ENCODE measurements at places on chromosomes 4 and X.

GRCh38 chr4:74431113-74431826 lies 13.7 kb upstream of the AREG start:
- no peak for DNase-seq

- DNase-seq: no peak
Measured at GRCh38 chr4:22874334-22874912, 181.7 kb downstream of the GBA3 start.

DNA sequence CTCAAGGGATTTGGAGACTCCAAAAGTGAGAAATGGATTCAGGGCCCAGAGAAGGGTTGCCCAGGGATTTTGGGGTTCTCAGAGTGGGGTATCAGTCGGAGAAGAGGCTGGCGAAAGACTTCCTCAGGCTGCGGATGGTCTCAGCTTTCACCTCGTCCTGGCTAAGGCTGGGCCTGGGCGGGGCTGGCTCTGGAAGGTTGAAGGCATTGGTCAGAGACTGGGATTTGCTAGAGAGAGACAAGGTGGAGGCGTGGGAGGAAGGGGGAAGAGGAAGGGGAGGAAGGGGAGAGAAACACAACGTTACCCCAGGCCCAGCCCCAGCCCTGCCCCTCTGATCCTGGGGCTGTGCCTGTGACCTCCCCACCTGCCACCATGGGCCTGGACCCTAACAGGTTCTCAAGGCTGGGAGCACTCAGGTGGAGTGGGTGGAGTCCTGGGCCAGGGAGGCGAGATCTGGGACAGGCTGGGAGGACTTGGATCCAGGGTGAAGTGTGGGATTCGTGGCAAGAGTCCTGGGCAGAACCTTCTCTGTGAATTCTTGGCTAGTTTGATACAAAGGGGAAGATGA lies 9.4 kb upstream of the TIMP1 start:
- DNase-seq: no peak

DNA sequence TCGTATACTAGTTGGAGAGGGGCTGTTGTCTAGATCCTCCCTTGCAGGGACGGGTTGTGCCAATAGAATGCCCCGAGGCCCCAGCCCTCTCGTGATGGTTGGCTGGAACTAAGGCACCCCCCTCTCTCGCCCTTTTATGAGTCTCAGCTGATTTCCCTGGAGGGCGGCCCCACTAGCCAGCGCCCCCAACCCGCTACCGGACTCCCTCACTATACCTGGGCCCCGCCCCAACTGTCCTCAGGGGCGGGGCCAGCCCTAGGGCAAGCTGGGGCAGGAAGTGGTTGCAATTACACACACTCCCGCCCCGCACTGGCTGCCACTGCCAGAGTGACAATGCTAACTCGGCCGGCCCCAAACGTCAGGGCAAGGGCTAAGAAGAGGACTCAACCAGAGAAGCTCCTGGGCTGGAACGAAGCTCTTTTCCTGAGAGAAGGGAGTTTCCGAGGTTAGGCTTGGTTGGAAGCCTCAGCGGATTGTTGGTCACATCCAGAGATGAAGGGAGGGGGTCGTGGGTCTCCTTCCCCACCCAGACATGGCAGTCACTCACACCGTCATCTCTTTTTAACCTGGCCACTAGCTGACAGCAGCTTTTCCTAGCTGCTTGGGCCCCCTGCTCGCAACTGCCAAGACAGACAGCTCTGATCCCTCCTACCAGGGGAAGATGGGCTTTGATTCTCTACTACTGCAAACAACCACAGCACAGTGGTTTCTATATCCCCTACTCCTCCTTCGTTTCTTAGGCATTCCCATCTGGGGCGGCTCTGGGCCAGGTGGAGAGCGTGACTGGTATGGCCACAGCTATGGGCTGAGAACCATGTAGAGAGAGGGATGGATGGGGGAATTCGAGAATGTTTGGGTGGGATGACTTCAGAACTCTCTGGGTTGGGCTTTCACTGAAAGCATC lies 21.0 kb upstream of the BCORL1 start:
- DNase-seq: no peak

- no peak for DNase-seq
Measured at GRCh38 chr4:836750-837301, 10.9 kb upstream of the CPLX1 start.

- DNase-seq: peak; percentile 63
Measured at GRCh38 chr4:185227713-185228278, 18.4 kb downstream of the SNX25 start.

- DNase-seq: no peak
Measured at GRCh38 chr4:77197361-77197760, 40.4 kb downstream of the CCNG2 start.

DNA sequence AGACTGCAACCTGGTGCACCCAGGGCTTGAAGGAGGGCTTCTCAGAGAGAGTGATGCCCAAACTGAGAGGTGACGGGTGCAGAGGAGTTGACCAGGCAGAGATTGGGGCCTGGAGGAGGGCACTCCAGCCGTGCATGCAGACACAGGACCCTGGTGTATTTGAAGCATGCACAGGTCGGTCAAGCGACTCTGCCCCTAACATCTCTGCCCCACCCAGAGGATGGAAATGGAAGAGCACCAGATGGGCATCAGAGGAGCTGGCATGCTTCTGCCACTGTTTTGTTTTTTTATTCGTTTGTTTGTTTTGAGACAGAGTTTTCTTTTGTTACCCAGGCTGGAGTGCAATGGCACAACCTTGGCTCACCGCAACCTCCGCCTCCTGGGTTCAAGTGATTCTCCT lies 320.9 kb downstream of the EVC2 start:
- DNase-seq: no peak

DNA sequence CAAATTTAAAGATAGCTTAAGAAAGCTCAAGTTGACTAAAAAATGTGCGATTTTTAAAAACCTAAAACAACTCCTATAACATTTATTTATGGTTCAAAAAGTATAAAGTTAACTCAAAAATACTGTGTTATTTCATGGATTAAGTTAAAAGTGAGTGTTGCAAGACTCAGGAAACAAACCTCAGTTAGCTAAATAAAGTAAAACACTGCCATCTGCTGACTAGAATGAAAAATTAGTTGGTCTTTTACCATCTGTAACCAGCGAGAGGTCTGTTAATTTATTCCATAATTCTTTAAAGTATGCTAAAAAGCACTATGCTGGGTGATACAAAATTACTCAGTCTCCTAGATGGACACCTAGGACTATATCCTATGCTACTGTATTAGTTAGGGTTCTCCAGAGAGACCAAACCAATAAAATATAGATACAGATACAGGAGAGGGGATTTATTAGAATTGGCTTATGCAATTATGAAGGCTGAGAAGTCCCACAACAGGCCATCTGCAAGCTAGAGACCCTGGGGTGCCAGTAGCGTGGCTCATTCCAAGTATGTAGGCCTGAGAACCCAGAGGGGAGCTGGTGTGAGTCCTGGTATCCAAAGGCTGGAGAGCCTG lies 4.9 kb upstream of the WDFY3 start:
- peak; percentile 61 for DNase-seq

- DNase-seq: no peak
Measured at GRCh38 chr4:104758574-104758973, 263.9 kb upstream of the CXXC4 start.

DNA sequence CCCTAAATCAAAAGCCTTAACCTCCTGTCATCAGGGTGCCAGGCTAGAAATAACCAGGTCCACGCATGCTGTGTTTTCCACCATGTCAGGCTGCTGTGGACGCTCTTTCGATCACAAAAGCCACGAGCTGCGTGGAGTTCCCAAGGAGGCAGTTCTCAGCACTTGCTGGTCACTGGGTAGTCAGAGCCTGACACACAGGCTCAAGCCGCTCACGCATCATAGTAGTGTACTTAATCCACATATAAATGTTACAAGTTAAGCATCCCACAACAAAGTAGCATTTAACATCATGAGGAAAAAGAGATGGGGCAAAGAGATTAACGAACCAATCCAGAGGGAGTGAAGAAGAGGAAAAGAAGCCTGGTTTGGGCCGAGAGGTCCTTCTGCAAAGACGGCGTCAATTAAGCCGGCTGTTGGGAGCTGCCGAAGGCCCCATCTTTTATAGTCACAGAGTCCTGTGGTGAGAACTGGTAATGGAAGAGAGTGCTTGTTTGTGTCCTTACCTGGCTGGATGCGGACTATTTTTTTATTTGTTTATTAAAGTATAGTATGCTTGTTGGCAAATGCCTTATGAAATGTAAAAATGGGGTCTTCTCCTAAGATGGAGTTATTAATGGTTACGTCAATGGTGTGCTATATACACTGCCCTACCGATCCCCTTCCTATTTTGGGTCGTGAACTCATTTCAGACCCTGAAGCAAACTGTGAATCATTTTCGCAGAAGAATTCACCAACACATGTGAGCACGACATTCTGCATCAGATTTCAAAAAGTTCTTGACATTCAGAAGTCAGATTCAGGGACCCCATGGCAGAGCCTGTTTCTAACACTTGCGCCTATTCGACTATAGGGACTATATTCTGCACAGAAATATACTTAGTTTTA lies 675 bp downstream of the PRIMPOL start:
- DNase-seq: no peak

DNA sequence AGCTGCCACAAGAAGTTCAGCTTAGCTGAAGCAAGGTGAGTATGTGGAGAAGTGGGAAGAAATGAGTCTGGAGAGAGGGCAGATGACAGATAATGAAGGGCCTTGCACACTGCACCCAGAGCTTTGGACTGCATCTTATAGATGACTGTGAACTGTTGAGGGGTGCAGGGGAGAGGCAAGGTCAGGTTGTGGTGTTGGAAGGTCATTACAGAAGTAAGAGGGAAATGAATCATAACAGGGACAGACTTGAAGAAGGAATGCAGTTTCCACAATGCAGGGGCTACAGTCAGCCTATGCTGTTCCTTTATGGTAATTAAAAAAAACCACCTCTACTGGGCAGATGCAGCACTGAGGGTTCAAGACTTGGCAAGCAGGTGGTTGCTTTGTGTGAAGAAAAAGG lies 4.8 kb upstream of the IGFBP7 start:
- DNase-seq: no peak

GRCh38 chr4:37537484-37537883 lies 148.7 kb downstream of the RELL1 start:
- no peak for DNase-seq

DNA sequence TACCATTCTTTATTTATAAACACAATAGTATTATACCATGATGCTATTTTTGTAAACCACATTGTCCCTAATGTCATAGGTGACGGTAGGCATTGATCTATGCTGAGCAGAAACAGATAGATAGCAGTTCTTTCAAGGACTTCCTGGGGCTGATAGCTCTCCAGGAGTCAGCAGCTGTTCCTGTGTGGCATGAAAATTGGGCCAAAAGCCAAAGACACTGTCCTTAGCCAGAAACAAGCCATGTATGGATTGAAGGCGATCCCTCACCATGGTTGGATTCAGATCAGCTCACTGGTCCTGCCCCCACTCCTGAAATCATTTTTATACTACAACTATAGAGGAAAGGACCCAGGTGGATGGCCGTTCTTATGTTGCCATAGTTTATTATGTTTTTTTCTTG lies 53.6 kb downstream of the DDX60 start:
- DNase-seq: no peak

- DNase-seq: no peak
Measured at GRCh38 chrX:57134702-57135101, 2.5 kb downstream of the SPIN2A start.

GRCh38 chrX:16825264-16826035 lies 39.2 kb downstream of the TXLNG start:
- DNase-seq: no peak

DNA sequence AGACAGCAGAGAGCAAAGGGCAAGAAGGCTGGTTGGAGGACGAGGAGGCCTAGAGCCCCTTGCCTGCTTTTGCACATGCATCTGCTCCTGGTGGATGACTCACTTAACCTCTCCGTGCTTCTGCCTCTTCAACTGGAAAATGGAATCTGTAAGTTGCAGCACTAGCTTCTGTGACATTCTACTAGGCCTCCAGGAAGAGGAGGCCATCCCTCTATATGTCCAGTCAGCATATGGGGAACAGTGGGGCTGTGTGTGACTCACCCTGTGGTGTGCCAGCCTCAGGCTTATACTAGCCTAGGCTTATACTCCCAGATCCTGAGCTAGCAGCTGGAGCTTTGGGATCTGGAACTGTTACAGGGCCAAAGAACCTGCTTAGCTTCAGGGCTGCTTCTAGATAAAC lies 36.0 kb downstream of the RTL9 start:
- DNase-seq: no peak

DNA sequence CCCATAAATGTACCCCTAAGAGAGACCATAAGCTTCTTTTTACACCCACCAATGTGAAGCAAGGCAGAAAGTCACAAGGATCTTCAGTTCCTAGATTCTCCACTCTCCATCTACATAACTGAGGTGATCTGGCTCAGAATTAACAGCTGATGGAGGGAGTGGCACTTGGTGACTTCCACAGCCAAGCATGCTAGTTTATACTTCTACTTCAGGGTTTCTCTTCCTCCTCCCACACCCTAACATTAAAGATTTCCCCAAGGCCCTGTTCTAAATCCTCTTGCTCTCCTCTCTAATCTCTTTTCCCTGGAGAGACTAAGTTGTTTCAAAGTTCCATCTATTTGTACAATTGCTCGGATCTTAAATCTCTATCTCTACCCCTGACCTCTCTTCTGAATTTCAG lies 81.1 kb downstream of the MBNL3 start:
- DNase-seq: no peak

- DNase-seq: no peak
Measured at GRCh38 chr4:7410446-7410845, 24.3 kb downstream of the PSAPL1 start.

DNA sequence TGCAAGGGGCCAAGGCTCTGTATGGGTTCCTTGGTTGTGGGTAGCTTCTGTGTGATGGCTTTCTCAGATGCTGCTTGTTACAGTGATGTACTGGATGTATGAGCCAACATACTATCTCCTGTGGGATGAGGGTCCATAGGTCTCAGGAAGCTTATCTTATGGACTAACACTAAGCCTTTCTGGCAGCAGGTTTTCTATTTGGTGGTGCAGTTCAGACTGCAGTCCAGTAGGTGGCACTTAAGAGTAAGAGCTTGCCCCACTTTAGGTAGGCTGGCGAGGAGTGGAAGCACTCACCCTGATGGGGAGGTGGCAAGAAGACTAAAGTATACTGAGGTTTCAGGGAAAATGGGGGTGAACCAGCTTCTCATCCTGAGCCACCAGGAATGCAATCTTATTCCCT lies 306.7 kb upstream of the MAOA start:
- DNase-seq: no peak

DNA sequence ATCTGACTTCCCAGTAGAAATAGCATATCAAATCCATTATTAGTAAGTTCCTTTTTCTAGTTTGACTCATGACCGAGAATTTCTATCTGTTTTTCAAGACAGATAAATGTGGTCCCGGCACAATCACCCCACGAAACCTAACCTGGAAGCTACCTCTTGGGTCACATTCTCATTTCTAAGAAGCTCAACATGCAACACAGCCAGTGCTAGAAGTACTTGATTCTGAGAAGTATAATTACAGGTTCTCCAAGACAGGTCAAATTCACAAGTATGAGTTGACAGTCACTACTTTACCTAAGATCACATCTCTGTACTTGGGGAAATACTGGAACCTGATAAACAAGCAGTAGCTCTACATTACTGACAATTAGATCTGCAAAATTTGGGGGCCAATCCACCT lies 54.0 kb upstream of the PLAC1 start:
- no peak for DNase-seq

GRCh38 chrX:35380808-35381700 lies 417.1 kb upstream of the MAGEB16 start:
- DNase-seq: no peak
